Activated CD8-positive, alpha-beta memory T cell treated with anti-CD3 and anti-CD28 coated beads for 4 hours (primary cell): ENCODE measurements at places on chromosomes 11 and 22.

DNA sequence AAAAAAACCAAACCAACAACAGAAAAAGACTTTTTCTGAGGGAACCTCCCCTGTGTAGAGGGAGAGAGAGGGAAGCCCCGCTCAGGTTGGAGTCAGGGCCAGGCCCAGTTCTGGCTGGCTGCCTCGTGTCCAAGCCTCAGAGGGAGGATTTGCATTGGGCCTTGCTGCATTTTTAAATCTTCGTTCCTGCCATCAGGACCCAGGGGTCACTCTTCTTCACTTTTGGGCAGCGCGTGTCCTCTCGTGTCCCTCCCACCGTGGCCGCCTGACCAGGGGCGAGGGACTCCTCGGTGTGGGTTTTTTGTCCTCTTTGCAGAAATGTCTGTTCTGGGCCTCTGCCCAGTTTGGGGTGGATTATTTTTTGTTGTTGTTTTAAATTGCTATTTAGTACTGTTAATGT lies 57.9 kb downstream of the LRRC74B start:
- DNase-seq = no peak

DNA sequence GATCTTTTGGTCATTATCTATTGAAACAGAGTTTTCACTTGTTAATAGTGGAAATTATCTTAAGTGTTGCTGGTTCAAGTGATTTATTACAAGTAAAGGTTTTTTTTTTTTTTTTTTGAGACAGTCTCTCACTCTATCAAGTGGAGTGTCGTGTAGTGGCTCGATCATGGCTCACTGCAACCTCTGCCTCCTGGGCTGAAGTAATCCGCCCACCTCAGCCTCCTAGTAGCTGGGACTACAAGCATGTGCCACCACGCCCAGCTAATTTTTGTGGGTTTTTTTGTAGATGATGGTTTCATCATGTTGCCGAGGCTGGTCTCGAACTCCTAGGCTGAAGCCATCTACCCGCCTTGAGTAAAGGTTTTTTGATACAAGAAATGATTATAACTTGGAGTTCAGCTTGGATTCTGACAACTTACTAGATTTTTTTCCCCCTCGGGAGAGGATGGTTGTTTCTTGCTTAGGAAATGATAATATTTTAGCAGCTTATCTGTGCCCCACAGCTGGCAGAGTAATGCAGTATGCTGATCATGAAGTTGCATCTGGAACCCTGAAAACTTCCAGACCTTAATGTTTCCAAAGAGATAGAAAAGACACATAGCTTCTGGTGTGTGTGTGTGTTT lies 68.9 kb downstream of the MTMR3 start:
- DNase-seq = no peak

GRCh38 chr11:31770011-31770700 lies 41.0 kb downstream of the PAX6 start:
- DNase-seq = no peak

- DNase-seq = no peak
These were observed 8.4 kb downstream of the APOBEC3A start for GRCh38 chr22:38965614-38966379.

- DNase-seq = no peak
These were observed 236.7 kb downstream of the TTC28 start for GRCh38 chr22:28442711-28443525.

GRCh38 chr11:108958368-108959104 lies 293.7 kb downstream of the DDX10 start:
- DNase-seq = no peak

- DNase-seq = no peak
These were observed 74.9 kb downstream of the JAM3 start for GRCh38 chr11:134143801-134144200.

DNA sequence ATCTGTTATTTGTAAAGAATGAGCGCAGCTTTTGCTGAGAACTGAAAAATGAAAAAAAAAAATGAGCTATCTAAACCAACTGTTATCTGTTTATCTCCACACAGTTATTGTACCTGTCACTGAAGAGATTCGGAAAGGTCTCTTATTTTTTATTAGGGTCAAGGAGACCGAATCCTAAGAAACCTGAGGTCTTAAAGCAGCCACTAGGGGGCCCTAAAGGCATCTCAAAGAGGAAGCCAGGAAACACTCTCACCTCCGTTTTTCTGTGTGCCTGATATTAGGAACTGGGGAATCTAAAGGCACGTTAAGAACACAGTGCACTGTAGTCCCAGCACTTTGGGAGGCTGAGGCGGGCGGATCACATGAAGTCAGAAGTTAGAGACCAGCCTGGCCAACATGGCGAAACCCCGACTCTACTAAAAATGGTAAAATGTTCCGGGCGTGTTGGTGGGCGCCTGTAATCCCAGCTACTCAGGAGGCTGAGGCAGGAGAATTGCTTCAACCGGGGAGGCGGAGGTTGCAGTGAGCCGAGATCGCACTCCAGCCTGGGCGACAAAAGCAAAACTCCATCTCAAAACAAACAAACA lies 3.5 kb upstream of the LARGE1 start:
- no peak for DNase-seq

- DNase-seq = no peak
These were observed 570.6 kb upstream of the LARGE1 start for GRCh38 chr22:34490886-34491285.

GRCh38 chr11:57387289-57388030 lies 3.0 kb downstream of the PRG2 start:
- DNase-seq = no peak

DNA sequence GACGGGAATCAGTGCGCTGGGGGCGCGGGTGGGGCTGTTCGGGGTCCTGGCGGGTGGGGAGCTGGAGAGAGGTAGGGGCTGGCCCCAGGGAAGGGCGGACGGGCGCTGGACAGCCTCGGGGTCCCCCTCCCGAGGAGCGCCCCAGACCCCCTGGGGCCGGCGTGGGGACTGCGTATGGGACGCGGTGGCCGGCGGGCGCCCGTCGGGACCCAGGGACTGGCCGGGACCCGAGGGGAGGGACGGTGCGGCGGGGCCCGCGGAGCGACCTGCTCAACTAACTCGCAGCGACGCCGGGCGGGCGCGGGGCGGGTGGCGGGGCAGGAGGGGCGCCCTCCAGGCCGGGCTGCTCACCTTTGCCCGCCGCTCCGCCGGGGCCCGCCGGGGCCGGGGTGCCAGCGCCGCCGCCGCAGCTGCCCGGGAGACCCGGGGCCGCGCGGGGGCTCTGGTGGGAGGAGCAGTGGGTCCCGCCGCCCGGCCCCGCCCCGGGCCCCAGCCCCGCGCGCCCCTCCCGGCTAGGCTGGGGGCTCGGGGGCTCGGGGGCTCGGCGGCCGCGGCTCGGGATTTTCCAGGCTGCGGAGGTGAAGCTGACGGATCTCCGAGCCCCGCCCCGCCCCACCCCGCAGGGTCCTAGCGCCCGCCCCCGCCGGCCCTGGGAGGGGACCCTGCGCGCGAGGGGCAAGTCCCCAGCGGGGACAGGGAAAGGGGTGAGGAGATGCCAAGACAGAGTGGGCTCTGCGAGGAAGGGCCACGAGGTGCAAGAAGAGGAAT lies 12.3 kb downstream of the STARD10 start:
- peak; percentile 19 for DNase-seq

DNA sequence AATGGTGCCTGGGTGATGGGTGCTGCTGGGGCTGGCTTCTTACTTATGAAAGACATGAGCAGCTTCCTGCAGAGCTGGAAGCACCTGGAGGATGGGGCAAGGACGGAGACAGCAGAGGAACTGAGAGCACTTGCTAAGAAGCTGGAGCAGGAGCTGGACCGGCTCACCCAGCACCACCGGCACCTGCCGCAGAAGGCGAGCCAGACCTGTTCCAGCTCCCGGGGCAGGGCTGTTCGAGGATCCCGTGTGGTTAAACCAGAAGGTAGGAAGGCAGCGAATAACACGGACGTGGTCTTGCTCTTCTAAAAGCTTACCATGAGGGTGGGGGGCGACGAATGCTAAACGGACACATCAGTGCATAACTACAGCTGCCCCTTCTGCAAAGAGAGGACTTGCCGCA lies 9.3 kb downstream of the APOL5 start:
- DNase-seq = no peak

DNA sequence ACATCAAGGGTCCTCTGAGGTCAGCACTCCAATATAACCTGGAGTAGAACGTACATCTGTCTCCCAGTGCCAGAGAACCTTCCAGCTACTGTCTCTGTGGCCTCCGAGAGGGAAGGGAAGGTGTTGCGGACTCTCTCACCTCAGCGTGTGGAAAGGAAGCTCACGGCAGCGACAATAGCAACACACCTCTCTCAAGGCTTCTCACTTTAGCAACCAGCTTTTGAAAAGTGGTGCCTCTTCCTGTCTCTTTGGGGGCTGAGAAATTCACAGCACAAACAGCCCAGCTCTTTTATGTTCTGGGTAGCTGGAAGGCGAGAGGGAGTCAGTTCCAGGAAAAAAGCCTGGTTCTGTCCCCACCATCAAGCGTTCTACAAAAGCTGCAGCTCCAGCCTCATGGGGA lies 156.9 kb upstream of the TBCEL start:
- no peak for DNase-seq

DNA sequence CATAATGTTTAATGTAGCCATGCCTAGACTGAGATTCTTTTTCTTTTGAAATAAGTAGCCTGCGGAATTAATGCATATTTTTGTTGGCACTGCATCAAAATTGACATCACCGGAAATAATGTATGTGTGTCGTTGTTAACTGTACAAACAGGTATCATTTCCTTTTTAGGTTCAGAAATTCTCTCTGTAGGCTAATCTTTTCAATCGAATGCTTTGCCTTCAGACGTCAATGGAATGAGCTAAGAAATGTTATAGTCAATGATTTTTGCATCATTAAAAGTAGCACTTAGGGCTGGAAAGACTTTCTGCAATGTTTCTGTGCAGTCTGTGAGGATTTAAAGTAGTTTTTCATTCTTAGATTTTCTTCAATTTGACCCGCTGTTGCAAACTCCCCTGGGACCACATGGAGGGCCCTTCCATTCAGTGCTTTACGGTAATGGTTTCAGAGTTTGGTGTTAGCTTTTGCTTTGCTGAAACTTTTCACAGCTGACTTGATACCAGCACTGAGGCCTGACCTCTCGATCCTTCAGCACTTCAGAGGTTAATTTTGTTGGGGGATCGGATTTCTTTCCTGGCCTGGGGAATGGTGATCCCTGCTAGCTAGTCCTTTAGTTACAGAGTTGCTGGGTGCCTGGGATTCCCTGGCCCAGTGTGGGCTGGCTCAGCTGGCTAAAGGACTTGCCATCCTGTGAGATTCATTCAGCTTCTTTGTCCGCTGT lies 137.8 kb downstream of the DBX1 start:
- DNase-seq = no peak

- DNase-seq = no peak
These were observed 511 bp downstream of the DGKZ start for GRCh38 chr11:46347637-46348311.

DNA sequence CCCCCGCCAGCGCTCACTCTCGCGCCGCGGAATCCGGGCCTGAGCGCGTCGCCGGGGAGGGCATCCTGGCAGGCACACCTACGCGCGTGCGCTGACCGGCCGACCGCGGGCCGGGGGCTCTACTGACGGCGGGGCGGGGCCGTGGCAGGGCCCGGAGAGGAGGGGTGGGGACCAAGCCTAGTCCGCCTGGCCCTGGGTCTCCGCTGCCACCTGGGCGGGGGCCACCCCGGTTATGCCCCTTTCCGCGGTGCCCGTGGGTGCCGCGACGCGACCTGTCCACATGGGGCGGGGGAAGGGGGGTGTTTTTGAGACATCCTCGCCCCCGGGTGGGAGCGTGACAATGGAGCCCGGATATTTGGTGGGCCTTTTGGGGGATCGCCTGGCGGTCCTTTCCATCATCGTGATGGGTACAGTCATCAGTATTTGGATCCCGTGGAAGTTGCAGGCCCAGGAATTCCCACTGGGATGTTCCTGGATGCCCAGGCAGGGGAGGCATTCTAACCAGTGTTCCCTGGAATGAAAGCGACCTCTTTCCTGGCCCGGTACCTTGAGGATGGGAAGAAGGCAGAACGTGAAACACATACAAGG lies 2.2 kb downstream of the NCAM1 start:
- no peak for DNase-seq

- no peak for DNase-seq
These were observed 48.2 kb upstream of the MYEOV start for GRCh38 chr11:69245491-69246345.

GRCh38 chr22:27213766-27214581 lies 556.6 kb downstream of the MIAT start:
- no peak for DNase-seq

- no peak for DNase-seq
These were observed 89.6 kb downstream of the SERGEF start for GRCh38 chr11:17923217-17923616.

- DNase-seq = no peak
These were observed 125.4 kb upstream of the ARHGAP20 start for GRCh38 chr11:110837603-110838002.

GRCh38 chr11:116603728-116604323 lies 169.0 kb downstream of the BUD13 start:
- DNase-seq = no peak

DNA sequence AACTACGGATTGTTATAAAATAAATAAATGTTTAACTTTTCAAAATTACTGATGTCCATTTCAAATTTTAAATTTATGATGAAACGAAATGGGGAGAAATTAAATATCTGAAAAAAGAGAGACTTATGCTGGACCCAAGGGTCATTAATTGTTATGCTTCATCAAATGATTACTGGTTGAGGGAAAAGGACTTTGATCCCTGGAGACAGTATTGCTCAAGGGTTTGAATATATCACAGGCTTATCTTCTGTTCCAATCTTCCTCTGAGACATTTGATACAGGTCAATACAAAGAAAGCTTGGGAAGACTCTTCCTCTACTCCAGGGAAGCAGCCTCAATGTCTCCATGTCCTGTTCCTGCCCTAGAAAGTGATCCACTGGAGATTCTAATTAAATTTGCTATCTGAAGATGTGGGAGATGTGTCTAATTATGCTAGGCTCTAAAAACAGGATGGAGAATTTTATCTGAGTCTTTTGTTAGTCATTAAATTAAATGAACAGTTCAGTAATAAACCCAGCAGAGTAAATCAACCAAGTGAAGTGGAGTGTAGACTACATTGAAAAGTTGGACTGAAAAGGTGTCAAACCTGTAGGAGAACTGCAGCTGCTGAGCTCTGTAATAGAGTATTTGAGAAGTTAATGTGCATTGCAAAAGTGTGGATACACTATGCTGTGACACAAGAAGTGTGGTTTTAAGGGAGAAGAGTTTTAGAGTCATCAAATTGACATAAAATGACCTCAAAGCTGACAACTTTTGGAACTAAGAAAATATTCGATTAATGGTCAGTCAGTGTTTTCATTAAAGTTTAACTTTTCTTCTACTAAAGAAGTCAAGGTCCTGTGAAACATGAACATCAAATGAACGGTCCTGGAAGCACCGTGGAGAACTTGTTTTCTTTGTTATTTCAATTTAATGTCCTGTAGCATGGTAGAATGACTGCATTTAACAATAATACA lies 623.7 kb upstream of the CCDC90B start:
- no peak for DNase-seq

GRCh38 chr22:37289156-37289735 lies 6.9 kb downstream of the CYTH4 start:
- no peak for DNase-seq

- DNase-seq = no peak
These were observed 439 bp downstream of the YAP1 start for GRCh38 chr11:102110761-102111010.

GRCh38 chr11:46729110-46730027 lies 10.4 kb downstream of the F2 start:
- no peak for DNase-seq
